GM13977 (cell line): ENCODE measurements at places on chromosomes 2 and 18.

- DNase-seq: no peak
Observed at GRCh38 chr2:168116448-168116847, 130.9 kb downstream of the STK39 start.

GRCh38 chr2:20682167-20682920 is 15.4 kb downstream of the GDF7 start:
- DNase-seq: no peak

GRCh38 chr2:18238209-18238608 is 322.2 kb downstream of the RDH14 start:
- DNase-seq: no peak

- peak; percentile 74 for DNase-seq
Observed at GRCh38 chr18:80109676-80110078, 615 bp downstream of the ADNP2 start.

DNA sequence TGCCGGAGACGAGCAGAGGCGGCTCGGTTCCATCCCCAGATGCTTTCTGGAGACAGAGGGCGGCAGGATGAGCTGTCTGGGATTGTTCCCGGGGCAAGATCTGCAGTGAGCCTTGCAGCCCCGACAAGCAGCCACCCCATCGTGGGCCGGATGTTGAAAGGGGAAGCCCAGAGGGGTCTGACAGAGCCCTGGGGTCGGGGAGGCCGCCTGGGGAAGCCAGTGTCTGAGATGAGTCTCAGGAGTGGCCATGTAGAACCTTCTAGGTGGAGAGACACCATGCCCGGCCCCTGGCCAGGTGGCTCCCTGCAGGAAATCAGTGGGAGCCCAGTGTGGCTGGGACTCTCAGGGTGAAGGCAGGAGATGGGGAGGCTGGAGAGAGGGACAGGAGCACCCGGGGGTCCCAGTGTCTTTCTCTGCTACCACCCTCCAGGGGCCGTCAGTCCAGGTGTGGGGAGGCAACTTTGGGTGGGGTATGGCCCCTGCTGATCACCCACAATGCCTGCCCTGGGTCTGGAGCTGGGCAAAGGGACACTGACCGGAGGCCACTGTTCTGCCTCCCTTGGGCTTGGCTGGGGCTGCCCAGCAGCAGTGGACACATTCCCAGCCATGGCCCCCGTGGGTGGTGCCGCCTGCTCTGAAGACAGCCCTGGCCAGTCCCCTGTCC is 128.3 kb upstream of the HS6ST1 start:
- DNase-seq: no peak

GRCh38 chr2:35526741-35527140 is 828.8 kb upstream of the CRIM1 start:
- DNase-seq: no peak

GRCh38 chr2:9640403-9641104 is 9.8 kb upstream of the YWHAQ start:
- DNase-seq: no peak

DNA sequence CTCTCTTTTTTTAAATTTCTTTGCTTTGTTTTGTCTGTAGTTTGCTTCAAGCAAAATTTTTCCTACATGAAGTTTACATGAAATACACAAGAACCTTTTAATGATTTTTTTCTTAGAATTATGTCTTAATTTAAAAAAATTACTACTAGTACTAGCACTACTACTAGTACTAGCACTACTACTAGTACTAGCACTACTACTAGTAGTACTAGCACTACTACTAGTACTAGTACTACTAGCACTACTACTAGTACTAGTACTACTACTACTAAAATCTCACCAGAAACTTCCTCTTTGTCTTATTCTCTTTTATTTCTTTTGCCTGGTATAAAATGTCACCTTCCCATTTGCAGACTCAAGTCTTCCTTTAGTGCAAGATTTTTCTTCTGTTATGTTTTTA is 71.1 kb downstream of the PTH2R start:
- no peak for DNase-seq

DNA sequence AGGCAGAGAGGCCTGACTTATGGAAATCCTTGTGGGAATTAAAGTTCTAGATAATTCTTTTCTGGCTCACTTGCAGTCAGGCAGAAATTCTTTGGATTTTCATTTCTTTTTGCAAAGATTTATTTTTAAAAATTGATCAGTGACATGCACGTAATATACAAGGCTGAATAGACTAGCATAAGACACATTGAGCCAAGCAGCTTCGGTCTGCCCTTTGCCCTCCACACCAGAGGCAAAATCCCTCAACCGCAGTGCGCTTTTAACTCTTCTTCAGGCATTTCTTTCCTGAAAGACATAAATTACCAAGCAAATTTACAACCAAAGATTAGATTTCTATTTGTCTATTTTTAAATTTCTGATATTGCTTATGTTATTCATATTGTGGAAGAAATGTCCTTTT is 227.9 kb downstream of the LOXHD1 start:
- DNase-seq: no peak

GRCh38 chr2:17962876-17963275 is 84.4 kb downstream of the KCNS3 start:
- DNase-seq: no peak

GRCh38 chr18:22977847-22978701 is 44.9 kb downstream of the RBBP8 start:
- DNase-seq: peak; percentile 14

GRCh38 chr2:159000072-159000471 is 31.6 kb downstream of the TANC1 start:
- no peak for DNase-seq

GRCh38 chr2:33645861-33646260 is 46.8 kb upstream of the FAM98A start:
- no peak for DNase-seq

- DNase-seq: no peak
Observed at GRCh38 chr2:119463990-119464389, 32.3 kb downstream of the TMEM37 start.

- DNase-seq: no peak
Observed at GRCh38 chr18:24584813-24585212, 124.4 kb downstream of the HRH4 start.

GRCh38 chr18:61546590-61546989 is 213.4 kb downstream of the CDH20 start:
- DNase-seq: no peak

- DNase-seq: no peak
Observed at GRCh38 chr18:49241852-49242251, 218.6 kb downstream of the DYM start.

DNA sequence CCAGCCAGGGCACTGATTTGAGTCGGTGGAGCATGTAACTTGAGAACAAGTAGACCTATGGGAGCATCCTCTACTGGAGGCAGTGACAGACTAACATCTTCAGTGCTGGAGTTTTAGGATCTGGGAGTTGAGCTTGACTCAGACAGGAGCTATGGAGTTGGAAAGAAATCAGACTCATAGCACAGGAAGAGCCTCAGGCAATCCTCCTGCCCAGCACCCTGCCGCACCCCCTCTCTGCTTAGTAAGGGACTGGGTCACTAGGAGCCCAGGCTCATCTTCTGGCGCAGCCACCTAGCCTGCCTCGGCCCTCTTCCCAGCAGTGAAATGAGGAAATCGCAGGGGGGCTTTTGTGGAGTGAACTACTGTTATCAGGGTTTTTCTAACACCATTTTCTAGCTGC is 3.6 kb downstream of the ARID5A start:
- no peak for DNase-seq

DNA sequence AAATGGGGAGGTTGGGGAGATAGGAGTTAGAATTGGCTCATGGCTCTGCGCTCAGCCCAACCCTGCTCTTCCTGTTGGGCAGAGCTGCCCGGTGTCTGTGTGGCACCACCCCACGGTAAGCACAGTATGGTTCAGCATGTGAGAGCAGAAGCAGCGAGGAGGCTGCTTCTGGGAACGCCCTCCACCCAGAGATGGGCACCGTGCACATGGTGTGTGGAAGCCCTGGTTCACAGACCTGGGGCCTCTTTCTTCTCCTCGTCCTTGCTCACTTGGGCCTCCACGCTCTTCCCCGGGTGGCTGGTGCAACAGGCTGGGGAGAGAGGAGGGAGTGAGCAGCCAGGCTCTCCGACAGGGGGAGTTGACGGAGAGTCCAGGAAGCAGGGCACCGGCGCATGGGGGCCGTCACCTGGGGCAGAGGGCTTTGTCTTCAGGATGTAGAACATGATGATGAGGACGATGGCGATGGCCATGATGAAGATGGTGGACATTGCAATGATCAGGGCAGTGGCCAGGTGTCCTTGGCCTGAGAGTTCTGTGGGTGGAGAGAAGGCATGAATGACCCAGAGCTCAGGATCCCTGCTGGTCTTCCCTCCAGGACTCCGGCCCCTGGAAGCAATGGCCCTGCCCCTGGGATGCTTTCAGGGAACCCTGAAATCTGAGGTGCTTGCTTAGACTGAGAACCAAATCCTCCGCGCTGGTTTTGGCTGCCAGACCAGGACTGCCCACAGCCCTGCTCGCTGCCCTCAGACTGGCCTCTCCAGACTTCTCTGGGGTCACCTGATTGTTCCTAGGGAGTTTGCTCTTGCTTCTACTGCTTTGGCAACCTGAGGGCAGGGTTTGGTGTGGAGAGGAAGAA is 78.3 kb downstream of the EDAR start:
- DNase-seq: no peak

DNA sequence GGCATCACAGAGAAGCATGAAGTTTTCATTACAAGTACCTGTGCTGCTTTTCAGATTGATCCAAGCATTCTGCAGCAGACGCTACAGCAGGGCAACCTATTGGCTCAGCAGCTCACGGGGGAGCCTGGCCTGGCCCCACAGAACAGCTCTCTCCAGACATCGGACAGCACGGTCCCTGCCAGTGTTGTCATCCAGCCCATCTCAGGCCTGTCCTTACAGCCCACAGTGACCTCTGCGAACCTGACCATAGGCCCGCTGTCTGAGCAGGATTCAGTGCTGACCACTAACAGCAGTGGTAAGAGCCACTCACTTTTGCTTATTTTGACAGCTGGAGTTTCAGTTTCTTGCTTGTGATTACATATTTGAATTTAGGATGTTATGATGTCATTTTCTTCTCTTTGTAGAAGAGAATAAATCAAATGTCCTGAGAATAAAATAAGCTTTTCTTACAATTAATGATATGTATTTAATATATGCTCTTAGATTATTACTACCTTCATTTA is 104.9 kb downstream of the ZNF236 start:
- no peak for DNase-seq

DNA sequence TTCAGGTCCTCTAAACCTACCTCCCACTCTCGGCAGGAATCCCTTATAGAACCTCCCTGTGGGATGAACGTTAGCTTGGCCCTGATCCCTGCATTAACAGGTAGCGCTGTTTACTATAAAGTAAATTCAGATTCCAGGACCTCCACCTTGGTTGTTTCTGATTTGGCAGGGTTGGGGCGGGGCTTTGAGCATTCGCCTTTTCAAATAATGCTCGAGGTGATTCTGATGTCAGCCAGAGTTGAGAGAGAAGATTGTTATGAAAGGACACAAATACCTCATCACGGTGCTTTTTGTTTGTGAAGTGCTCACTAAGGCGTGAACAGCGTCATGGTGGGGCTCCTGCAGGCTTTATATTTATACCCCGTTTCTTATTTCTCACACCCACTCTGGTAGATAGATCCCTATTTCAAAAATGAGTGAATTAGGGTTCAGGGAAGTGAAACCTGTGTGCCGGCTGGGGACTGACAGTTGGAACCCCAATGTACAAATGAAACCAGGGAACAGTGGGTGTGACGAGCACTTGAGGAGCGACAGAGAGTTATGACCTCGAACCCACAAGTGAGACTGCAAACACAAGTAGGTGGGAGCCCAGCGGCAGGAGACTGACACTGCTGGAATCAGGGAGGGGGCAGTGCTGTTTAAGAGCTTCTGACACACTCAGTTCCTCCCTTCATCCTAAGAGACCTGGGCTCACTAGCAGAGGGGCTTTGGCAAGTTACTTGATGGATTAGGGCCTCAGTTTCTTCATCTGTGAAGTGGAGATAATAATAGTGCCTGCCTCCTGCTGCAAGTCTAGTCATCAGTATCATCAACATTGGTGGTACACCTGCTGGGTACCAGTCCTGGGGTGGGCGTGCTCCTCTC is 14.2 kb upstream of the CXCR4 start:
- DNase-seq: peak; percentile 82

DNA sequence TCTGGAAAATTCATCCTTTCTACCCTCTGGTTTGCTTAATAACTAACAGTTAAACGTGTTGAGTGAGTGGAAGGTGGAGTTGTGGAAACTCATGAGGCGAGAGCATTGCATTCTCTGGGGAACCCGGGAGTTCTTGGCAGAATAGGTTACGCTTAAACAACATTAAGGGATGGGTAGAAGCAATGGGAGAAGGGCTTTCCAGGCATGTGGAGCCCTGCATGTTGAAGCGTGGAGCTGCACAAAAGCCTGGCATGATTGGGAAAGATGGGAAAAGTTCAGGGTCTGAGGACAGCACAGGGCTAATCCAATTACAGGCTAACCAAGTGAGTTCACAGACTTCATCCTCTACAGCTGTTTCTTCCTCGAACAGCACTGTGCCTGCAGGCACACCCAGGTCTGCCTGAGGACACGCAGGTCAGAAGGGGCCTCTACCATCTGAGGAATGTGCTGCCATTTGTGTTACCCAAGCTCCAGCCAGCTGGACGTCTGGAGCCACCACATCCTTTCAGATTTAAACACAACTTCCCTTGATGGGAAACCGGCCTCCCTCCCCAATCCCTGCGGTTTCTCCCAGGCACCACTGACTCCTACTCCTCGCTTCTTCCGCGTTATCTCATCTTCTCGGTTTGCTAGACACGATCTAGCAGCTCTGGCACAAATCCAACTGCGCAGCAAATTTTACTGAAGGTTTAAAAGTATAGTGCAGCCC is 164.2 kb downstream of the ANTXR1 start:
- DNase-seq: no peak

- DNase-seq: no peak
Observed at GRCh38 chr2:37421686-37422085, 77.3 kb downstream of the QPCT start.

DNA sequence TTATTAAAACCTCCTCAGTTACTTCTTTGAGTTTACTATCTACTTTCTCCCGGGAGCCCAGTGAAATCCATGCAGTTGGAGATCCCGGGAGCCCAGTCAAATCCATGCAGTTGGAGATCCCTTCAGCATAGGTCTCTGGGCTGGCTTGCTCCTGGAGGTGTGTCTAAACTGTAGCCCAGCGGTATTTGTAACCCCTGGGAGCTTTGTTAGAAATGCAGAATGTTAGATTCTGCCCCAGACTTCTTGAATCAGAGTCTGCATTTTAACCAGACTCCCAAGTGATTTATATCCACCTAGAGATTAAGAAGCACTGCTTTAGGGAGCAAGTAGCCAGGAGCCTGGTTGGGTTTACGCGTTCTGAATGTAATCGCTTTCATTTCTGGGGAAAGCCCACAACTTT is 54.5 kb downstream of the ARHGAP28 start:
- no peak for DNase-seq

GRCh38 chr2:133791191-133791590 is 222.9 kb upstream of the NCKAP5 start:
- DNase-seq: no peak

DNA sequence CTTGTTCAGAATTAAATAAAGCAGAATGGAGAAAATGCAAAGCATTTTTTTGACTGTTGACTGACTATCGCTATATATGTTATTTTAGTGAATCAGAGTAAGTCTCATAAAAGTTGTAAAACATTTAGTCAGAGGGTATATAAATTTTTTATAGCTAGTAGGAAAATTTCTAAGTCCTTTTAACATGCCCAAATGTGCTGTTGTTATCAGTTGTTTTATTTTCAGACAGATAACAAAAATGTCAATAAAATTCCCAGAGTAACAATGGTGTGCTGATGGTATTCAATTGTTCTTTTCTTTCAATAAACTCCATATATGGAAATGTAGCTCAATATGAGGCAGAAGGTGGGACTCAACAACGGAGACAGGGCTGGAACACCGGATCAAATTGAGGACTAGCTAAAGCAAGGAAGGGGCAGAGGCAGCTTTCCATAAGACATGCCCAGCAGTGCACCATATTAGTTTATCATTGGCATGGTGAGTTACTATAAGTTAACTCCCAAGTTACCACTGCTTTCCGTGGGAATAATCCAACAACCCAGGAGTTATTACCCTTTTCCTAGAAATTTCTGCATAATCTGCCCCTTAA is 26.6 kb downstream of the GULP1 start:
- DNase-seq: no peak
